ACHN (cell line): ENCODE measurements at places on chromosomes 2 and 18.
A peak's percentile ranks its signal among the peaks of the same experiment; 100 is the strongest.

DNA sequence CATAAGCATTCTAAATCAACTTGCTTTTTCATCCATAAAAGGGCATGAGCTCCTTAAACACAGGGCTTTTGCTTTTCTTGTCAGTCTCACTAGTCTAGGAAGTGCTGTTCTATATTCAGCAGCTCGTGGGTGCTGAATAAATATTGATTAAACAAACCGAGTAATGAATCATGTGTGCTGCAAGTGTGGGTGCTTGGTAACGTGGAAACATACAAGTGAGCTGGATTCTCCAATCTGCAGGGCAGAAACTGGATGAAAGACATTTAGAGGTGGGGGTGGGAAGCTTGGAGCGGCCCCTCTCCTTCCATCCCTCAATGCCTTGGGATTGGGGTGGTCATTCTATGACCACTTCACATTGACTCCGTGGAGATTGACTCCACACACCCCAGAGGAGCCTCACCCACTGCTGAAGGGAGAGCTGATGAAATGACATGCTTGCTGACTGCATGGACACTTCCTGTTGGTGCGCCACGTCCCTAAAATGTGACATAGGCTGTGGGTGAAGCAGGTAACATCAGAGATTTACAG lies 114.6 kb downstream of the DOCK10 start:
- DNase-seq: no peak

DNA sequence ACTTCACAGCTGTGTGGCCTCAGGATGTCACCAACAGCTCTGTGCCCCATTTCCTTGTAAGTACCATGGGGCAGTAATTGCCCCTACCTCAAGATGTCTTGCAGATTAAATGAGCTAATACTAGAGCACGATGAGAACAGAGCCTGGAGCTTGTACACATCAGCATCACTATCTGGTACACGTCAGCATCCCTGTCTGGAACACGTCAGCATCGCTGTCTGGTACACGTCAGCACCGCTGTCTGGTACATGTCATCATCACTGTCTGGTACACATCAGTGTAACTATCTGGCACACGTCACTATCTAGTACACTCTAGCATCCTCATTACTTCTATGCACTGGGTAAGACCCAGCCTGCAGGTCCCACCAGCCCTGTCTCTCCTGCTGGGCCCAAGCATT lies 37.2 kb downstream of the AQP12A start:
- DNase-seq: no peak

- DNase-seq: no peak
Observed at GRCh38 chr2:239120664-239121063, 272.8 kb downstream of the TWIST2 start.

DNA sequence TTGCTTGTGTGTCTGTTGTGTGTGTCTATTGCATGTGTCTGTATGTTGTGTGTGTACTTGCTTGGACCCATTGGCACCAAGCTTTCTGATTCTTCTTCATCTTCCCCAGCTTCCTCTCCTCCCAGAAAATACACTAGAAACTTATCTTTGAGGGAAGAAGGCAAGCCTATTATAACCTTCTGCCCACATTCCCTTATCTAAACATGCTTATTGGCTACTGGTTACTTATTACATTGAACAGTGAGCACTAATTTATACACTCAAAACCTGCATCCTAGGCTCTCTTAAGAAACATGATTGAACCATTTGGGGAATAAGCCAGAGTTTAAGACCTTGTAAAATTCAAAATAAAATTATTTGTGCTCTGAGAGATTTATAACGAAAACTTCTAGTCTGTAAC lies 26.5 kb downstream of the SLC9A4 start:
- no peak for DNase-seq

- DNase-seq: no peak
Observed at GRCh38 chr18:46829947-46830346, 73.1 kb upstream of the ST8SIA5 start.

DNA sequence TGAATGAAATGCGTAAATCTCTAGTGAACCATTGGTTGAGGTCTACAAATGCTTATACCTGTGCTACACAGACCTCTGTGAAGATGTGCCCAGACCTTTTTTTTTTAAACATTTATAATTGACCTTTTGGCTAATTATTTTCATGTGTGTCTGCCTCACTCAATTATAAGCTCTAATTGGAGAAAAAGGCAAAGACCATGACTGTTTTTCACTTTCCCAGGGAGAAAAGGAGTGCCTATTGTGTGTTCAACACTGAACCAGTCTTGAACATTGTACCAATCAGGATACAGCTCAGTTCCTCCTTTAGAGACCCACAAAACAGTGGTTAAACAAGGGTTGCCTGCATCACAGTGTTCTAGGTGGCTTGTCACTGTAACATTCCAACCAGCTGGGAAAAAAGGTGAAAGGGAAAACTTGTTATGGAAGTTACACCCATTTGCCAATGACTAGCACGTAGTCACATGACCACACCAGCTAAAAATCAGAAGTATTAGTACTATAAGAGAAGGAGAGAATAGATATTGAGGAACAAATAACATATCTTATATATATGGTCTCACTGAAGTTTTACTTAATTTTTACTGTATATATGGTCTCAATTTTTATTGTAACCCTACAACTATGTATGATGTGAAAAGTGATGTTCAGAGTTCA lies 13.4 kb downstream of the TANK start:
- no peak for DNase-seq

- DNase-seq: no peak
Observed at GRCh38 chr2:230870544-230871360, 6.0 kb downstream of the ITM2C start.

- DNase-seq: no peak
Observed at GRCh38 chr2:160473468-160474318, 19.9 kb downstream of the RBMS1 start.

GRCh38 chr2:196187898-196188458 lies 16.6 kb upstream of the STK17B start:
- no peak for DNase-seq

DNA sequence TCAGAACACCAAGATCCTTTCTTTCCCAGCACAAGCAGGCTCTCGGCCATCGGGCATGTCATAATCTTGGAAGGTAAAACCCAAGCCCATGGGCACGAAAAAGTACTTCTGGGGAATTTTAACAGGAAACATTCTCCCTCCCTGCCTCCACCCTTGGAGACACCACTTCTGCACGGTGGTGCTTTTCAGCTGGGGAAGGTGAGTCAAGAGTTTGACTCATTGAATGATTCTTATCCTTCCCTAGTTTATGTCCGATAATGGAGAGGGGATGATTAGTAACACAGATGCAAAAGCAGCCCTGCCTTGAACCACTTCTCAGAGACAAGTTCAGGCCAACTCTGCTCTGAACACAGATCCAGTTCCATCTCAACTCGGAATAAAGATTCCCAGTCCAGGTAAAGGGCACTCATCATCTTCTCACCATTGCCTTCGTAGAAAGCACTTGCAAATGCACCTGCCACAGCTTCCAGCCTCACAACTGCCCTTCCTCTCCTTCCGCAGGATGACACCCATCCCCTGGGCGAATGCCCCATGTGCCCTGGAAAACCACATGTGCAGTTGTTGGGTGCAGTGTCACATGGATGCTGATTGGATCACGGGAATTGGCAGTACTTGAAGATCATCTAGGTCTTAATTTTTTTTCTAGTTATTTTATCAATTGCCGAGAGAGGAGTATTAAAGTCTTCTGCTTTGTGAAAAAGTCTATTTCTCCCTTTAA lies 136.2 kb downstream of the PXDN start:
- DNase-seq: peak; percentile 17

GRCh38 chr2:125696560-125696959 lies 959.4 kb upstream of the GYPC start:
- DNase-seq: no peak

DNA sequence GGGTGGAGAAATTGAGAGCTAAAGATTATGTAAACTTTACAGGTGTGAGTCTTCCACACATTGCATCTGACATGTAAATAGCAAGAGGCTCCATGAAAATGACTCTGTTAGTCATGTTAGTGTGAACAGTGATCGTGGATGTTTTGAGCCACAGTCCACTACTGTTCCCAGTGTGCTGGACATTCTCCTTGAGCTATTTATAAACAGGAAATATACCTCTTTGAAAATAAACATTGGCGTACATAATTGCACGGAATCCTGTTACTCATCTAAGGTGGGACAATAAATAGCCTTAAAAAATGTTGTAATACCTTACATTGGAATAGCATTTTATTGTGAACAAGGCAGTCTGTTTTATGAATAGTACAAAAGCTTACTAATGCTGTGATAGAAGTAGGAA lies 37.0 kb downstream of the LIMS1 start:
- no peak for DNase-seq

- DNase-seq: no peak
Observed at GRCh38 chr2:231418820-231419640, 23.5 kb downstream of the B3GNT7 start.

- no peak for DNase-seq
Observed at GRCh38 chr18:68666381-68666780, 48.5 kb downstream of the TMX3 start.

- no peak for DNase-seq
Observed at GRCh38 chr2:201735486-201735885, 37.0 kb upstream of the MPP4 start.
